ENCODE measurements at places on chromosomes 11 and 22.

DNA sequence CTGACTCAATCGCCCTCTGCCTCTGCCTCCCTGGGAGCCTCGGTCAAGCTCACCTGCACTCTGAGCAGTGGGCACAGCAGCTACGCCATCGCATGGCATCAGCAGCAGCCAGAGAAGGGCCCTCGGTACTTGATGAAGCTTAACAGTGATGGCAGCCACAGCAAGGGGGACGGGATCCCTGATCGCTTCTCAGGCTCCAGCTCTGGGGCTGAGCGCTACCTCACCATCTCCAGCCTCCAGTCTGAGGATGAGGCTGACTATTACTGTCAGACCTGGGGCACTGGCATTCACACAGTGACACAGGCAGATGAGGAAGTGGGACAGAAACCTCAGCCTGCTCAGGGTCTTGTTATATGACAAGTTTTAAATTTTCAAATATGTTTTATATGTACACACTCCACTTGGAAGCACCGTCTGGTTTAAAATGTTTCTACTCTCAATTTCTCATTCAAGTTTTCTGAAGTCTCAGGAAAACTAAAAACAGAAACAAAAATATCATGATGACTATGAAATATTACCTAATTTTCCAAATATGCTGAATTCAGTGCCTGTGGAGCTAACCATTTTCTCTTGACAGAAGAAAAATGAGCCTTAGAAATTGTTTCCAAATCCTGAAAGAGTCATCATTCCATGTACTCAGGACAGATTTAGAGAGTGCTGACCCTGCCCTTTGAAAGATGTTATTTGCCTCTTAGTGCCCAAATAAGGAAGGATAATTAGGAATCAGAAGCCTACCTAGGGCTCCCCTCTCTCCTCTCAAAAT, 48.8 kb upstream of the TOP3B start:
- DNase-seq, result no peak

DNA sequence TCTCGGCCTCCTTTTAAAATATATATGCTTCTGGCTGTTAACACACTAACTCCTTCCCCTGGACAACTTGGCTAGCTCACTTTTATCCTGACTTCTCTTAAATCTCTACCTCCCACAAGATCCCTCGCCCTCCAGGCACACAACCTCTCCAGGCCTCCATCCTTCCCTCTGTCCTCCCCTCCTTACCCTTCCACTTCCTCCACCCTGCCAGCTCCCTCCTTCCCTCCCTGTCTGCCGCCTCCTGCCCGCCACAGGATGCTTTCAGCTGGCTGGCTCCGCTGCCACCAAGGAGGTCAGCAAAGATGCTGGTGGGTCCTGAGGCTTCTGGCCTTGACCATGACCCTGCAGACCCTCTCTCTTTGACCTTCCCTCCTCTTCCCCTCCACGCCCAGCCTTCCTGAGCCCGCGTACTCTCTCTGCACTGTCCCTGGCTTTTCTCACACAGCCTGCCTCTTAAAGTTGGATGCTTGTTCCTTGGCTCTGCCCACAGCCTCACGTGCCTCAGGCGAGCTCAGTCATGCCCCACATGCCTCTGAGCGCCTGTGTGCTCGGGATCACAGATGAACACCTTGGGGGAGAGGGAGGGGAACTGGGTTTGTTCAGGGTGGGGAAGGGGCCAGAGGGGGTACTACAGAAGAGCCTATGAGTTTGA, 6.7 kb downstream of the NFAM1 start:
- no peak for DNase-seq

GRCh38 chr11:33634291-33634834, 66.3 kb downstream of the C11orf91 start:
- DNase-seq, result no peak

GRCh38 chr11:21511835-21512440, 680.9 kb upstream of the ANO5 start:
- no peak for DNase-seq

DNA sequence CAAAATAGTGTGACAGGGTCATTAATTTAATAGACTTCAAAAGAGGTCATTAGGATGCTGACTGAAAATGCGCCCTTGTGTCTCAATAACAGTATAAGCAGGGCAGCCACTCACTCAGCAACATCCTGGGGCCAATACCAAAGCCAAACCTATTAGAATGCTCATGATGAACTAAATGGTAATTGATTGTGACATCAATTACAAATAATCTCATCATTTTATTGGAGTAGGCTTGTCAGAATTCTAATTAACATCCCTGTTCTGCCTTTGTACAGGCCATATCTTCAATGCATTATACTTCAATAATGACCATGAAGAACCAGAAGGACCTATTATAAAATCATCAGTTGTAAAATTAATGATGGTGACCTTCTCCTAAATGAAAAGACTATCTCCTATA, 64.2 kb downstream of the DNAJC24 start:
- no peak for DNase-seq

- no peak for DNase-seq
Observed at GRCh38 chr11:6755303-6755952, 16.3 kb downstream of the OR2AG2 start.

- no peak for DNase-seq
Observed at GRCh38 chr11:114160894-114161293, 101.4 kb downstream of the ZBTB16 start.

DNA sequence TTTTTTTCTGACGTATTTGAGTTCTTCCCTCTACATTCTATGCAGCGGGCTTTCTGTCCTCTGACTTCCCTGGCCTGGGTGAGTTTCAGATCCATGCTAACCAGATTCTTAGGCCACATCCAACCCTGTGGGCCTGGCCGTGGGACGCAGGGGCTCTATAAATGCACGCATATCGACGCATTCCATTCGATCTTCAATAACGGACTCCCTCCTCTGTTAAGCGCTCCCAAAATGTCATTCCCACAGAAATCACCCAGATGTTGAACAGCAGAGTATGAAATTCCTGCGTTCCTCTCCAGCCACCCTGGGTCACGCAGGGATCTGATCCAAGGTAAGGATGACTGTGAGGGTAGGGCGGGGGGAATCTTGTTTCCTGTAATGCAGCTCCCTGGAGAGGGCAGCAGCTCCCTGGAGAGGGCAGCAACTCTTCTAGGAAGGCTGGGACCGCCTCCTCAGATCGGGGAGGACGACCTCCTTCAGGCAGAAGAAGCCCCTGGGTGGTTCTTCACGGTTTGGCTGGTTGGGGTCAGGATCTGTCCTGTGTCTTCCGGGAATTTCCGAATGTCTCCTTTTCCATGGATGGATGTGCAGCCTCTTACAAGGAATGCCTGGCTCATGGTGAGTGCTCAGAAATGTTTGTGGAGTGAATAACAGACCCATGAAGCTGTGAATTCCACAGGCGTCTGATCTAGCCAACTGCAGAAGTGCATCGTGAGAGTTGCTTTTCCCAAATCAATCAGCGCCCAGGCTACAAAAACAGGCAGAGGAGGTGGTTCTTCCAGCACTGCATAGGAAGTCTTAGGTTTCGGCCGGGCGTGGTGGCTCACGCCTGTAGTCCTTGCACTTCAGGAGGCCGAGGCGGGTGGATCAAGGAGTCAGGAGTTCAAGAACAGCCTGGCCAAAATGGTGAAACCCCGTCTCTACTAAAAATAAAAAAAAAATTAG, 12.2 kb downstream of the MRGPRD start:
- DNase-seq, result no peak

DNA sequence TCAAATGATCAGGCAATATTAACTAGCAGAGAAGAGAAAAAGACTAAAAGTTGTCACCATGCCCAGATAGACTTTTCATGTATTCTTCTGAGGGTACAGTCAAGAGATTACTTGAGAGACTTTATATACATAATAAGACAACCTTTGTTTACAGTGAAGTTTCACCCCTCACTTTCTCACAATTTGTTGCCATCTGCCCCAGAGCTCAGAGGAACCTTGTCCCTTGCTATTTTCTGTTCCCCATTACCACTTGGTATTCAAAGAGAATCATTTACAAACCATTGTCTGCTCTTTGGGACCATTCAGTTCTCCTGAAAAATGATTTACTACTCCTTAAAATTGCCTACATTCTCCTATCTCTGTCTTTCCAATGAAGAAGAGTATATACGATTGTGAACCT, 544.6 kb downstream of the CNTN5 start:
- no peak for DNase-seq

- no peak for DNase-seq
Observed at GRCh38 chr11:118411530-118411929, 10.1 kb downstream of the ATP5MG start.

DNA sequence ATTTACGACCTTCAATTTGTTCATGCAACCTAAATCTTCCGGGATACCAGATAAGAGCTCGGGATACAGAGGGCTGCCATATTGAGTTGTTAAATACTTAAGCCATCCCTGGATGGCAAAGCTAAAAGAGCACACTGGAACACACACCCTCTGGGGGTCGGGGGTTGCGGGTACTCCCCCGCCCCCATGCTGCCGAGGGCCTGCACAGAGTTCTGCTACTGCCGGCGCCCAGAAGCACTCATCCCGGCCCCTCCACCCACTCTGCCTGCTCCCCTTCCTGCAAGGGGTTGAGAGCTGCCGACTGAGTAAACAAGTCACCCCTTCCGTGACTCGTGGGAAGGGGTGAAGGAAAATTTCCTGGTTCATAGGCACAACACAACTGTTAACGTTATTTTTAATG, 9.3 kb upstream of the MMP13 start:
- DNase-seq, result no peak

DNA sequence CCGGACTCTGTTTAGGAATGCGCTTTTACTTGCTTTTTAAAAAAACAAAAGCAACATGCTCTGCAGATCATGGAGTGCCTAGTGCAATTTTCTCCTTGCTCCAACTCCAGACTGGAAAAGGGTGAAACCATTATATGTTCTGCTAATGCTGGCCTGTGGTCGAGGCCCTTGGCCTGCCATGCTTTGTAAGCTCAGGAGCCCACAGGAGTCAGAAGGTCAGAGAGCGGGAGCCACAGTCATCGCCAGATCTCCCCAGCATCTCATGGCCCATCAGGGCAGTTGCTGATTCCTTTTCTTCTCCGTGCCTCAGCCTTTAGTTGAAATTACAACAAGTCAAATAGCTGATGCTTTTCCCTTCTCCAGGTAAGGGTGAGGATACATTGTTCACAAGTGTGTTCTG, 80.3 kb downstream of the DDIAS start:
- DNase-seq, result no peak

DNA sequence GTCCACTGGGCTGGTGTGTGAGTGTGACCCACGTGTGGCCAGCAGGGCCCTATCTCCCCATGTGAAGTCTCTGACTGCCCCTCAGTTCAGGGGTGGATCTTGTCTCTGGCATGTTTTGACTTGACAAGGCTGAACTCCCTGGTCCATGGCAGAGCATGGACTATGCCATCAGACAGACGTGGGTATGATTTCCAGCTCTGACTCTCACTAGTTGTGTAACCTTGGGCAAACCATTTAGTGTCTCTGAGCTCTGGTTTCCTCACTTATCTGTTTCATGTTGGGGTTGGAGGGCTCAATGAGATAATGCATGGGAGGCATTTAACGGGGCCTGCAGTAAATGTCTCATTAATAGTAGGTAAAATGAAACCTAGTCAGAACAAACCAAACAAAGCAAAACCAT, 254.5 kb upstream of the NARS2 start:
- no peak for DNase-seq

GRCh38 chr11:95371153-95371552, 140.2 kb upstream of the SESN3 start:
- no peak for DNase-seq

- DNase-seq, result no peak
Observed at GRCh38 chr11:63022441-63022840, 6.8 kb upstream of the SLC22A8 start.

- DNase-seq, result no peak
Observed at GRCh38 chr11:36012979-36013378, 69.1 kb downstream of the LDLRAD3 start.

DNA sequence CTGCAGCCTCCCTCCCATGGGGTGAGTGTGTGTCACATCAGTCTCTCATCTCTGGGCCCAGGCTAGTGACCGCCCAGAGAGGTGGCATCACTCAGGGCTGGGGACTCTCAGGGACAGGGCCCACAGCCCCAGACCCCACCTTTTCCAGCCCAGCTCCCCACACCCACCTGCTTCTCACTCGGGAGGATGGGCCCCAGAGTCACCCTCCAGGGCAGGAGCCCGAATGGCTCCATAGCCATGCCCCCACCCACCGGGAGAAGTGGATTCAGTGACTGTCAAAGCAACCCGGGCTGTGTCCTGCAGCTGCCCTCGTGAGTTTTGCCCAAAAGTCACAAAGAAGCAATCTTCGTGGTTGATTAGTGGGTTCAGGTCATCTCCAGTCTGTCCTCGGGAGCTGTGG, 26.0 kb downstream of the PARVG start:
- no peak for DNase-seq

GRCh38 chr11:1292644-1293618, 16.5 kb downstream of the TOLLIP start:
- no peak for DNase-seq

- no peak for DNase-seq
Observed at GRCh38 chr11:45647786-45648185, 17.6 kb downstream of the CHST1 start.

DNA sequence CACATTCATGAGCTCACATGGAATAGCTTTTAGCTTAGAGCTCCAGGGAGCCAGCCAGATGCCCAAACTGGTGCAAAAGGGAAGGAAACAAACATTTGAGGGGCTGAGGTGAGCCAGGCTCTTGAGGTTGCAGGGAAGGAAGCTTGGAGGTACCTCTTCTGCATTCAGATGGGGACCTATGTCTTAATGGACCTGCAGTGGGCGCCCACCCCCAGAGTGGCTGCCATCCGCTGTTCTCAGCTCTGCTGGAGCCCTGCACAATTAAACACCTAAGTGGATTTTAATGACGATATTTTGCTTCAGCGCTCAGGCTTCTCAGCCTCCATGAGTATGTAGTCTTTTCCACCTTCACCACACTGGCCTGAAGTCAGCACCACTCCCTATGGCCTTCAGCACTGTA, 100.8 kb downstream of the LDLRAD3 start:
- no peak for DNase-seq

DNA sequence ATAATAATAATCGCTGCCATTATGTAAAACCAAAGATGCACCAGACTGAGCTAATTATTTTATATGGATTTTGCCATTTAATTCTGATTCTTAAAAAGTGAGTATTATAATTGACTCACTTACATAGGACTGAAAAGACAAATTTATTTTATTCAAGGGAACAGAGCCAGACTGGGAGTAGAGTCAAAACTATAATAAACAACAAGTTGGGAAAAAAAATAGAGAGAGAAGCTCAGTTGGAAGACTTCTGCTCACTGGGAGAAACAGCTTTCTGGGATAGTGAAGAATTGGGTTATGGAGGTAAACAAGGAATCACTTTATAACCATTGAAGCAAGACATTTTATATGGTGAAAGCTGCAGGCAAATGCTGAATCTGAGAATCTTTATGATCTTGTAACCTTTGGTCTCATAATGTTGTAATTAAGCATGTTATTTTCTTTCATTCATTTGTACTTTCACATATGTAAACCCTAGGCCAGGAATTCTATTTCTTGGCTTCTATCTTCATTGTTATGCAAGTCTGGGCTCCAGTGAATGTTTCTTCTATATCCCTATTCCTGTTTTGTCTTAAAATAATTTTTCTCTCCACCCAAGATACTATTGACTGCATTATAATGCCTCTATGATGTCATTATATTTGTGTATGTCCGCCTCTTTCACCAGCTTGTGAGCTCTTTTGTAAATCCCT, 725.3 kb upstream of the CCDC179 start:
- DNase-seq, result no peak

GRCh38 chr11:47564933-47565339, 463 bp upstream of the PTPMT1 start:
- DNase-seq, result no peak

GRCh38 chr11:46701078-46701654, 335 bp downstream of the ZNF408 start:
- no peak for DNase-seq

GRCh38 chr22:18091478-18091877, 13.7 kb downstream of the PEX26 start:
- DNase-seq, result no peak

Measured in hematopoietic multipotent progenitor cell (in vitro differentiated cells).